ENCODE measurements at places on chromosomes 2 and 18.

DNA sequence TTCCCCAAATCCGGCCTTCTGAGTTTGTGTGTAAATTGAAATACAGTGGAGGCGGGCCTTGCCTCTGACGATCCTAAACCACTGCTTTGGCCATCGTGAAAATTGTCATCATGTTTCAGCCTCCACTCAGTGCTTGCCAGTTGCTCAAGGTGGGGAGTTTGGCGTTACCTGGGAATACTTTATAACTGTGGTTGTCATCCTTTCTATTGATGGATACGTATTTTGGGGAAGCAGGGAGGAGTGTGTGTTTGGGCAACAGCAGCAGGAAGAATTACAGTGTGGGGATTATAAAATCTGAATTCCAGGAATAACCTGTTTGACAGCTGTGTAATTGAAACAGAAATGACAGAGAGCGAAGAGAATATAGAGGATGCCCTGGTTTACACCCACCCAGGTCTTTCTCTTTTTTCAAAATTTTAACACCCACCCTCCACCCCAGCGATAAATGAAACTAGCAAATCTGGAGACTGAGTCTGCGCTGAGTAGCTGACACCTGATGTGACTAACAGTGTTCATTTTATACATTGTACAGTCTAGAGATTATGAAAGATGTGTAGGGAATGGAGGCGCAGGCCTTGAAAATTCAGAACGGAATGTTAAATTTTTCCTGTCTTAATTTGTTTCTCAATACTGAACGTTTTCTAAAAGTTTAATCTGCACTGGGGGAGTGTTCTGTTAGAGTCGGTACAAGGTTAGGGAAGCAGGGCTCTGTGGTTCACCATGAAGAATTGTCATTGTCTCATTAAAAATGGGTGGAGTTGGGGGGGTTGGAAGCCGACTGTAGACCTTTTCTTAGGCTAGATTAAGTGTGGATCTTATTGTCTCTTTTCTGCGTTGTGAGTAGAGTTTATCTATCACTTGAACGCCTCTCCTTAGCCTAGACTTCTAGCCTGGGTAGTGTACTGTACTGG lies 1.6 kb downstream of the MAP4K4 start:
- DNase-seq: peak; percentile 3

- DNase-seq: no peak
Measured at GRCh38 chr2:54348646-54349045, 92.6 kb upstream of the TSPYL6 start.

DNA sequence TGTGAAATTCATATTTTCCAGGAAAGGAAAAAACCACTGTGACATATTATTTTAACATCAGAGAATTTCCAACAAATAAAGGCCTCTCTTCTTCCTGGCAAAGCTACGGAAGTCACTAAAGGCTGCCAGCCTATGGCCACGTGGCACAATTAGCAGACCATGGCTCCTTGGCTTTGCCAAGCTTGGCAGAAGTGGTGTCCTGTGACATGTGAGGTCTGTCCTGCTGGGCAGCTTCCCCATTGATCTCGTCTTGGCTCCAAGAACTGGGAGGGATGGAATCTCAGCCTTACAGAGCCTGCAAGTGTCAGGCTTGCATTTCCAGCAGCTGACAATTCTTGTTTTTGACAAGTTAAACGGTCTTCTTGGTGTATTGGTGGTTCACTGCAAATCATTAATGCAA lies 226.9 kb upstream of the THSD7B start:
- DNase-seq: no peak

GRCh38 chr18:47582093-47582492 lies 330.6 kb upstream of the SKOR2 start:
- no peak for DNase-seq

DNA sequence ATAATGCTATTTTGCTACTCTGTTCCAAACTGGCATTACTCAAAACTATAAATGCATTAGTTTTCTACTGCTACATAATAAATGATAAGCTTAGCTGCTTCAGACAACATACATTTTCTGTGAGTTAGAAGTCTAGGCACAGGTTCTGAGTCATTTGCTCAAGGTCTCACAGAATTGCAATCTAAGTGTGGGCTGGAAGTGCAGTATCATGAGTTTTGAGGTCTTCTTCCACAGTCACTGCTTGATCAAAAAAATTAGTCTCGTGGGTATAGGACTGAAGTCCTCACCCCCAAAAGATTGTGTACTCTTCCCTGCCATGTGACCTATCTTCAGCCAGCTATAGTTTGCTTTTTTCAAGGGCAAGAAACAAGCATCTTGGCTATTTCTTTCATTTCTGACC lies 676.9 kb downstream of the ADCYAP1 start:
- no peak for DNase-seq

GRCh38 chr2:73931531-73932500 lies 5.1 kb downstream of the DGUOK start:
- DNase-seq: peak; percentile 39

DNA sequence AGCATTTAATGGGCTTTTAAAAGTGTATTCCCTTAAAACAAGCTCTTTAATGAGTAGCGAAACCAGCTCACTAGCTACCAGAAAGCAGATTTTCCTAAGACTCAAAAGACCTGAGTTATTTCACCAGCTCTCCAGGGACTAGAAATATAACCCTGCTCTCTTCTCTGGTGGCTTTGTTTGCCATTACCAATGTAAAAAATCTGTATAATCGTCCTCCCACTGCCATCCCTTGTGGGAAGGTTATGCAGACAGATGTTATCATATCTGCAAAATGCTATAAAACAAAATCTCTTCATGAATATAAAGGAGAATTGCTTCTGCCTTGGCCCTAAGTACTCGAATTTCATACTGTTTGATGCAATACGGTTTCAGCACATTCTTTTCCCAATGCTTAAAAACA lies 335.2 kb downstream of the NUP35 start:
- no peak for DNase-seq
